MCF 10A (cell line): ENCODE measurements at places on chromosomes 7 and 10. TPM values are rescaled to one million over a fixed set of nuclear protein-coding genes. Genes with fewer than 3 reads are reported as not detected.
A peak's percentile ranks its signal among the peaks of the same experiment; 100 is the strongest.

DNA sequence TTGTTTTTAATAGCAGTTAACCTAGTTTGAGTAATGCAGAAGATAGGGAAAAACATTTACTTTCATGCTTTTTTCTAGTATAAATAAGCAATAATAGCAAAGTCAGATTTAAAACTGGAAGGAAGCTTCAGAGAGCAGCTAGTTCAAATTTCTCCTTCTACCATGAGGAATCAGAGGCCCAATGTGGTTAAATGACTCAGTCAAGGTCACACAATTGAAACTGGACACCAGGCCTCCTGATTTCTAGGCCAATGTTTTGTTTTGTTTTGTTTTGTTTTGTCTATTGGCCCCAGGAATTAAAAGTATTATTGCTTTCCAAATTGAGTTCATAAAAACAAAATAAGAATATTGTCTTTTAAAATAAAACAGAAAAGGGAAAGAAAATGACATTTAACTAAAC, 122.3 kb downstream of the TRIL start:
- no peaks in the 10 kb centered on the region for H3K4me1 ChIP-seq
- peak; percentile 42 for DNase-seq
- no peak overlapping the region for H3K27ac ChIP-seq
- H3K36me3 ChIP-seq, result no peaks in the 10 kb centered on the region
- H3K4me3 ChIP-seq, result no peak overlapping the region

GRCh38 chr10:4303045-4303444, 518.0 kb upstream of the KLF6 start:
- H3K36me3 ChIP-seq, result no peaks in the 10 kb centered on the region
- H3K27ac ChIP-seq, result no peak overlapping the region
- no peak for DNase-seq
- H3K4me3 ChIP-seq, result no peak overlapping the region
- H3K27me3 ChIP-seq, result no peaks in the 10 kb centered on the region

- peaks cover 5% of the 10 kb centered on the region for H3K36me3 ChIP-seq
- no peak for DNase-seq
- H3K27ac ChIP-seq, result no peak overlapping the region
- H3K4me3 ChIP-seq, result no peak overlapping the region
- H3K27me3 ChIP-seq, result peaks cover 93% of the 10 kb centered on the region
Observed at GRCh38 chr7:142313528-142313927, 55.7 kb upstream of the PRSS58 start.

FOXI2 gene
- total RNA-seq, result not detected in 2 replicates

CHN2 gene
- 5.1 and 8.0 TPM in 2 replicates for total RNA-seq

DNA sequence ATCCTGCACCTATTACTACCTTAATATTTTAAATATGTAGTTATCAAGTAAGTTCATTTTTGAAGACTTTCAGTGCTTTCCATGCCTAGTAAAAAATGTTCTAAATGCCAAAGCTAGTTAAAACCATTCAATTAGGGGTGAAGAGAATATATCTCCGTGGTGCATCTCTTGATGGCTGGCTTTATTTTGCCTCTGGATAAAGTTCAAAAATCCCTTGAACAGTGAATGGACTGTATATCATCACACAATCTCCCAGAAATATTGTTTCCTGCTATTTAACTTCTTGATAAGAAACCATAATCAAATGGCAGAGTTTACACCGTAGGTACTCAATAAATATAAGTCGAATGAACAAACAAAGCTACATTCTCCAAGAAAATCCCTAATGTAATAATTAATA, 1113.0 kb upstream of the C7orf33 start:
- no peak for DNase-seq
- H3K27ac ChIP-seq, result no peak overlapping the region
- H3K36me3 ChIP-seq, result no peaks in the 10 kb centered on the region
- H3K4me3 ChIP-seq, result no peak overlapping the region
- no peaks in the 10 kb centered on the region for H3K4me1 ChIP-seq

SLC18A3 gene
- total RNA-seq, result not detected in 2 replicates

CADPS2 gene
- 7.4 and 10.1 TPM in 2 replicates for total RNA-seq

GRCh38 chr10:121310151-121310711, 288.0 kb downstream of the FGFR2 start:
- DNase-seq, result no peak
- H3K27me3 ChIP-seq, result no peaks in the 10 kb centered on the region
- no peak overlapping the region for H3K4me3 ChIP-seq
- H3K4me1 ChIP-seq, result peaks cover 17% of the 10 kb centered on the region
- H3K27ac ChIP-seq, result no peak overlapping the region
- H3K36me3 ChIP-seq, result no peaks in the 10 kb centered on the region
